ENCODE measurements at places on chromosomes 2 and 18. TPM values are rescaled to one million over a fixed set of nuclear protein-coding genes. Genes with fewer than 3 reads are reported as not detected.

DNA sequence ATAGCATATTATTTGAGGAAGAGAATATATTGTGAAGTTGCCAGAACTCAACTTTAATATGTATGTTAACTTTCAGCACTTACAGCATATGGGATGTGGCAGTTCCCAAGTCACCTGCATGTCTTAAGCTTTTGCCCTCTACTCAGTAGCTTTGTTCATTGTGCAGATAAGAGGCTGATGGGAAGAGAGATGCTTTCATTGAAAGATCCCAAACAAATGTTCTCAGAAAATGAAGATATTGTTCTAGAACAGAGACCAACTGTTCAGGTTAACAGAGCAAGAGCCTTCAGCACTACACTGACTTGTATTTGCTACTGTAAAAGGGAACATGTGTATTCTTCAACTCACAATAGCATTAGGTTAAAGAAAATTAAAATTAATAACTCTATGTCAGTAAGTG, 28.1 kb downstream of the GAREM1 start:
- no peaks in the 10 kb centered on the region for H3K4me1 ChIP-seq
- no peaks in the 10 kb centered on the region for H3K27me3 ChIP-seq
- H3K36me3 ChIP-seq = no peaks in the 10 kb centered on the region
- no peak for DNase-seq

DNA sequence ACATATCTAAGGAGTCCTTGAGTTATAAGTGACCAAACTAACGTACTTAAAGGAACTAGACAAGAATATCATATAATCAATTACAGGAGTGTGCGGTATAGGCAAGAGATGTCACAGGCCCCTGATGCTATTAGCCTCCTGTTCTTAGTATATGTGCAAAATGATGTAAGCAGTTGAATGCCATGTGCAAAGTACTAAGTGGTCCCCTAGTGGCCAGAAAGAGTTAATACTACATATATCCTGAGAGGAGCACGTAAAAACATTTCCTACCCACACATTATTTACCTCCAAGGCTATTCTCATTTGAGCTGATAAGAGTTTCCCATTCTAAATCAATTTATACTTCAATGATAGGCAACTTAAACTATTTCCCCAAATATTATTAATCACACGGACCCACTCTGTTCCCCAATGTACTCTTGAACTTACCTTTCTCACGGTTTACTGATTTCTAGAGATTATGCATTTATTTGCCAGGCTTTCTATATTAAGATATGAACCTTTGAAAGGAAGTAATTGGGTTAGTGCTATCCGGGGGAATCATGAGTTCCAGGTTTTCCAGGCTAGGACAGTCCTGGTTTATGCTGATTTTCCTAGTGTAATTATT, 158.0 kb upstream of the KLHL14 start:
- H3K36me3 ChIP-seq = no peaks in the 10 kb centered on the region
- no peaks in the 10 kb centered on the region for H3K4me1 ChIP-seq
- no peak for DNase-seq
- no peak overlapping the region for H3K27ac ChIP-seq
- no peak overlapping the region for H3K4me3 ChIP-seq

USP14 gene
- total RNA-seq = 42.6 TPM

C2orf81 gene
- 5.3 TPM for total RNA-seq

IL36A gene
- total RNA-seq = not detected

- H3K27me3 ChIP-seq = no peaks in the 10 kb centered on the region
- no peaks in the 10 kb centered on the region for H3K4me1 ChIP-seq
- DNase-seq = no peak
- H3K36me3 ChIP-seq = no peaks in the 10 kb centered on the region
These were observed 36.9 kb downstream of the RPL37A start for GRCh38 chr2:216535454-216535995.

DNA sequence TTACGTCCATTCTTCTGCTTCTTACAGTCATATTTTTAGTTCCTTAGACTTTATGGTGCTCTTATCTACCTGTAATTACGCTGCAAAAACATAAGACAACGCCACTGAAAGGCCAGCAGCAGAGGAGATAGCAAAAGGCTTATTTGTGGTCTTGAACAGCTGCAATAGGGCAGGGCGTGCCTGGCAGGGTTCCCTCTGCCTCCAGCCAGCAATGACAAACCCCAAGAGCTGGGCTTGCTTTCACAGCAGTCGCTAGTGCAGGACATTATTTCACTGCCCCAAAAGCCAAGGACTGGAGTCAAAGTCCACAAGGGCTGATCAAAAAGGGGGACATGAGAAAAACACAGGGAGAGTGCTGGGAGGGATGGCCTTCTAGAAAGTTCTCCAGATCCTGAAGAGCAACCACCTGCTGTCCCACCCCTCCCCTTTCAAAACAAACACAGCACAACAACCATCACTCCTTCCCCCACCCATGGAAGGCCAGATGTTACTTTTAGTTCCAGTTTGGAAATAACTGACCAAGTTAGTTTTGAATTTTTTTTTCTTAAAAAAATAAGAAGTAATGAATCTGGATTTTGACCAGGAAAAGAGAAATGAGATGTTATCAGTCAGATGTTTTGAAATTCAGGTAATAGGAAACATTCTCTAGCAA, 127.8 kb downstream of the RBMS1 start:
- H3K27me3 ChIP-seq = no peaks in the 10 kb centered on the region
- no peak overlapping the region for H3K4me3 ChIP-seq
- H3K36me3 ChIP-seq = no peaks in the 10 kb centered on the region
- peaks cover 51% of the 10 kb centered on the region for H3K4me1 ChIP-seq
- H3K27ac ChIP-seq = no peak overlapping the region

IGFBP2 gene
- total RNA-seq = not detected

GRCh38 chr2:53911434-53912189, 51.8 kb upstream of the GPR75 start:
- H3K27ac ChIP-seq = no peak overlapping the region
- no peaks in the 10 kb centered on the region for H3K27me3 ChIP-seq
- no peak overlapping the region for H3K4me3 ChIP-seq
- H3K36me3 ChIP-seq = peaks cover 26% of the 10 kb centered on the region

DNA sequence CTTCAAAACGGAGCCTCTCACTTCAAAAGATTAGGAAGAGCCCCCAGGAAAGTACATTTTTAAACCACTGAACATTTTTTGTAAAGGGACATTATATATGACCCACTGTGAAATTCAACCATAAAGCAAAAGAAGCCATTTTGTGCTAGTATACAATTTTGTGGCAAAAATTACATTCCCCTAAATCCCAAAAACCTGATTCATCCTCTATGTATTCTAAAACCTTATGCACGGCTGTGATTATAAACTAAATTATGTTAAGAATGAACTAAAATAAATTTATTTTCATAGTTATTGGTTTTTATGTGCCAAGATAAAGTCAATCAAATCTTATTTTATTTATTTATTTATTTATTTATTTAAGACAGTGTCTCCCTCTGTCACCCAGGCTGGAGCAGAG, 48.5 kb downstream of the RTN4 start:
- no peaks in the 10 kb centered on the region for H3K36me3 ChIP-seq
- no peak overlapping the region for H3K27ac ChIP-seq
- peaks cover 74% of the 10 kb centered on the region for H3K4me1 ChIP-seq
- DNase-seq = no peak
- H3K27me3 ChIP-seq = no peaks in the 10 kb centered on the region

DNA sequence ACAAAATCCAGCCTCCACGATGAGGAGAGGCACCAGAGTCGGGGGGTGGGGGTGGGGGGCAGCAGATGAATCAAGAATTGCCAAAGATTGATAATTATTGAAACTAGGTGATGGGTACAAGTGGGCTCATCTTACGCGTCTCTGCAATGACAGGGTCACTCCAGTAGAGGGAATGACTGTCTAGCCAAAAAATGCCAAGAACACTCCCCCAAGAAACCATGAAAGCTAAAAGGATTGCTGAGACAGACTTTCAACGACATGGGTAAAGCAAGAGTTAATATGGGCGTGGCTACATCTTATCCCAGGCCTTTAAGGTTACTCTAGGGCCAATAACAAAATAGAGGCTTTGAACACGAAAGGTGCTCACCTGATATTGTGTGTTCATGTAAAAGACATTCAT, 86.5 kb downstream of the STK39 start:
- no peaks in the 10 kb centered on the region for H3K27me3 ChIP-seq
- peaks cover 11% of the 10 kb centered on the region for H3K36me3 ChIP-seq
- H3K4me3 ChIP-seq = no peak overlapping the region
- peak; percentile 17 for DNase-seq
- no peak overlapping the region for H3K27ac ChIP-seq
- peaks cover 11% of the 10 kb centered on the region for H3K4me1 ChIP-seq

TSN gene
- total RNA-seq = 52.4 TPM

Data from CD4-positive, alpha-beta memory T cell (primary cell).